ENCODE measurements at places on chromosomes 3 and 15. TPM values are rescaled to one million over a fixed set of nuclear protein-coding genes. Genes with fewer than 3 reads are reported as not detected.

DNA sequence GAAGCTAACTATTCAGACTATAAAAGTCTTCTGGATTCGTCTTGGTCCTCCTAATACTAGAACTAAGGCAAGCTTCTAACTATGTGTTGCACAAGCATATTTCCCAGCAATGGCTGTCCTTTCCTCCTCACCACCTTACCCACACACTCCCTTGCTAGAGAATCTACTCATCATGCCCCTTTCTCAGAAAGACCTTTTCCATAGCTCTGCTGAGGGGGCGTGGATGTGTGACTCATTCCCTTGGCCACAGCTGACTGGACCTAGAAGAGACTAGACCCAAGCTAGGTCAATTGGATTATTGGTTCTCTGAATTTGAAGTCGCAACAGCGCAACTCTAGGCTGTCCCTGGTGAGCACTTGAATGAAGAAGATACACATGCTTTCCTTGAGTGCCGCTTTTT, 47.1 kb downstream of the ERC2 start:
- no peaks in the 10 kb centered on the region for H3K4me1 ChIP-seq
- H3K27me3 ChIP-seq = no peaks in the 10 kb centered on the region
- DNase-seq = no peak
- H3K4me3 ChIP-seq = no peak overlapping the region

DNA sequence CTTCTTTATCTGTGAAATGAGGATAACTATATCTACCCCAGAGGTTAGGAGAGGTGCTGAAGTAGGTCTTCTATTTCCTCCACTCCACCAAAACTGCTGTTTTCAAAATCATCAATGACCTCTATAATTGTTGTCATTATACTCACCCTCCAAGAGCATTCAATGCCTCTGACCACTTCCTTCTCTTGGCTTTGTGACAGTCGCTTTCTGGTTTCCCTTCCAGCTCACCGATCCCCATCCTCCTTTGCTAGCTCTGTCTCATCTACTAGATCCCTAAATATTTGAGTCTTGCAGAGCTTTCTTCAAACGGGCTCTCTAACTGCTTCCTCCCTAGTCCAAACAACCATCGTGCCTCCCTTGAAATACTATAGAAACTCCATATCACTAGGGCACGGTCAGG, 153.5 kb downstream of the RPLP1 start:
- peaks cover 11% of the 10 kb centered on the region for H3K4me1 ChIP-seq
- no peak for DNase-seq
- H3K36me3 ChIP-seq = no peaks in the 10 kb centered on the region
- no peaks in the 10 kb centered on the region for H3K27me3 ChIP-seq
- H3K27ac ChIP-seq = no peak overlapping the region

- peaks cover 65% of the 10 kb centered on the region for H3K4me1 ChIP-seq
- H3K36me3 ChIP-seq = peaks cover 5% of the 10 kb centered on the region
- H3K27ac ChIP-seq = peak overlapping the region; percentile 91
- peak overlapping the region; percentile 43 for H3K4me3 ChIP-seq
Observed at GRCh38 chr15:85583442-85583841, 203.0 kb downstream of the AKAP13 start.

DNA sequence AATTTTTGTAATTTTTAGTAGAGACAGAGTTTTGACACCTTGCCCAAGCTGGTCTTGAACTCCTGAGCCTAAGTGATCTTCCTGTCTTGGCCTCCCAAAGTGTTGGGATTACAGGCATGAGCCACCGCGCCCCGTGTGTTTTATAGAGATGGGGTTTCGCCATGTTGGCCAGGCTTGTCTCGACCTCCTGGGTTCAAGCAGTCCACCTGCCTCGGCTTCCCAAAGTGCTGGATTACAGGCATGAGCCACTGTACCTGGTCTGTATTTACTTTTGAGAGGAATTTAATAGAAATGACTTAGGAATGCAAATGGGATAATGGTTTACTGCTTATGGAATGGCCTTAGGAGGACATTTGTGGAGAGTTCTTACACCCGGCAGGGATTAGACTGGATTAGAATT, 10.8 kb downstream of the TATDN2 start:
- H3K27me3 ChIP-seq = no peaks in the 10 kb centered on the region
- H3K4me3 ChIP-seq = no peak overlapping the region
- H3K27ac ChIP-seq = no peak overlapping the region
- DNase-seq = no peak

The TMEM89 gene
- total RNA-seq = not detected

The SH2D7 gene
- total RNA-seq = 1.8 TPM

The CHRD gene
- 31.4 TPM for total RNA-seq

The TEX55 gene
- not detected for total RNA-seq
